Anterior cingulate cortex (tissue), 58 donors: ENCODE measurements at places on chromosomes 13 and 19.

- no peak for DNase-seq
These were observed 307.1 kb upstream of the ZNF507 start for GRCh38 chr19:32038021-32038920.

DNA sequence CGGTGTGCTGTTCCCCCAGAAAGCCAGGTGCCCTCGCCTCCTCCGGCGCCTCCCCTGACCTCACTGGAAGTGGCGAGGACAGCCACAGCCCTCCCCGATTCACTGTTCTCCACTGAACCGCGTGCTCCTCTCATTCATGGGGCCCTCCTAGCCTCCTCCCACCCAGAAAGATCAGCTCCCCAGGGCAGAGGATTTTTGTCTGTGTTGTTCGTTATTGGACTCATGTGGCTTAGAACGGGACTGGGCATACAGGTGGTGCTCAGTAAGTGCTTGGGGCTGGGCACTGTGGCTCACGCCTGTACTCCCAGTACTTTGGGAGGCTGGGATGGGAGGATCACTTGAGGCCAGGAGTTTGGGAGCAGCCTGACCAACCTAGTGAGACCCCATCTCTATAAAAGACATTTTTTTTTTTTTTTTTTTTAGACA is 3.8 kb downstream of the PRTN3 start:
- DNase-seq = no peak

GRCh38 chr19:38047049-38047438 is 140.0 kb downstream of the SIPA1L3 start:
- no peak for DNase-seq

DNA sequence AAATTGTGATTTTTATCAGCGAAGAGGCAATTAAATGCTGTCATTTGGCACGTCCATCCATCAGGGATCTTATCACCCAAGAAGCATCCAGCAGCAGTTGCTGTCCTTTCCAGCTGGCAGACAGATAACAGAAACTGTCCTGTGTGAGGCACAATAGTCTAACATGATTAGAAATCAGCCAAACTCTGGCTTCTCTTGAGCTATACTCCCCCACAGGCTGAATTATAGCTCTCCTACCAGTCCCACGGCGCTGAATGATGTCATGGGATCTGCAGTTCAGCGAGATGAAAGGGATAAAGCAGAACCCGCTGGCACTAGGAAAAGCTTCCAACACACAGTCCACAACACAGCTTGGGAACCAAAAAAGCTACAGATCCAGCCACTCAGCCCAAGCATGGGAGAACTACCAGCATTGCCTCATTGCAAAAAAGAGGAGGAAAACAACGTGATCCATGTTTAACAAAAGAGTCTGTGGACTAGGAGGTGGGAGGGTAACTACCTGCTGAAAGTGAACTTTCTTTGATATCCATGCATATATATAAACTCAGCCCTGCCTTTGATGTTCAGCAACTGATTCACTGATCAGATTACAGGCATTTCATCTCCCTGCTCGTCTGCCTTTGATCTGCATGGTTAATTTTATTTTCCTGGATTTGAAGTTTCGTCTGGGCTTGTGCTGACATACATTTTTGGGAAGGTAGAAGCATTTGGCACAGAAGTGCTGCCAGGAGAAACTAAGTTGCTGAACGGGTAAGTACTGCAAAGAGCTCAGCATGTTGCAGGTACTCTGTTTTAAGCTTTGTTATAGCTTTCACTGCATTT is at the start of gene TNFRSF19:
Gene TNFRSF19, plus strand, starts transcription at position 314 of the 822 bp plus-strand sequence. CDS start 19,772 bp downstream, outside the sequence.
- no peak for DNase-seq

DNA sequence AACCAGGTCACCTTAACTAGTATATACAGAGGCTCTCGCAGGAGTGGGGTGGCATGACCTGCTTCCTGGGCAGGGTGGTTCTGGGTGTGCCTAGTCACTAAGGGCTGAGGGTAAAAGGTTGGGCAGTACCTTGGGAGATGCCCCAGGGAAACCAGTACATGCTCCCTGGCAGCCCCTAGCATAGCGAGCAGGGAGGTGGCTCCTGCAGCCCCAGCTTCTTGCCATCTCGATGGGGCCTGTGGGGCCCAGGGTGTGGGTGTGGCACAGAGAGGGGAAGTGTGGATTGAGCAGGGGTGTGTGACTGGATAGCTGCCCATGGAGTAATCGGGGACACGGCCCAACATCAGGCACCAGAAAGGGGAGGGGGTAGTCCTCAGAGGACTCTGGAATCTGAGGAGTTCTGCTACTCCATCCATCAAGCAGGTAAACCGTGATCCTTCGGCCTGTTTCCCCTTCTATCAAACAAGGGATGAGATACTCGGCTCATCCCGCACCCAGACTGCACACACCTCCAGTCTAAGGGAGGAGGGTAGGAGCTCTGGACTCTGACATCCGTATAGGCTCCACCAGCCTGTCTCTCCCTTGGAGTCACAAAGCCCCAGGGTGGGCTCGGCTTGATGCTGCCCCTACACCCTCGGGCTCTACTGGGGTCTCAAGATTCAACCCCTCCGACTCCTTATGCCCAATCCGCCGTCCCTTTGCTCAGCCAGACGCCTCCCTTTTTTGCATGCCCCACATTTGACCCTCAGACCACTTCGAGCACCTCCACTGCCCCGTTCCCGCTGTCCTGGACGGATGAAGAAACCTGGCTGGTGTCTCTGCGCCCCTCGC is 1.1 kb downstream of the ZBTB45 start:
- no peak for DNase-seq

- no peak for DNase-seq
These were observed 79.2 kb downstream of the SLAIN1 start for GRCh38 chr13:77776704-77777103.

DNA sequence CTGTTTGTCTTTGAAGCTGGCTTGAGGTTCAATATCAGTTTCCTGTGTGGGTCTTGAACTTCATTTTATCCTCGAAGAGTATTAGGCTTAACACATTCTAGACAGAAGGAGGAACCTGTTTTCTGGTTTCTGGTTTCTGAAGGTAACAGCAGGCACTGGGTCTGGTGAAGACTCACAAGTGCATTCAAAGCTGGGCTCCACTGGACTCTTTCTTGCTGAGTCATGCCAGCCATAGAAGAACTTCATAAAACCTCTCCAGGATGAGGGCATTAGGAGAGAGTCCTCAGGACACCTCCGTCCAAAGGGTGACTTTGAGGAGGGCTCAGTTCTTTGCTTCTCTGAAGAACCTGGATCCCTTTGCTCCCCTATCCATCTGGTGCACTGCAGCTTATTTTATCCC is 668.6 kb upstream of the SLC10A2 start:
- DNase-seq = no peak

- DNase-seq = peak; percentile 11
These were observed 1.2 kb downstream of the RABAC1 start for GRCh38 chr19:41957838-41958366.

DNA sequence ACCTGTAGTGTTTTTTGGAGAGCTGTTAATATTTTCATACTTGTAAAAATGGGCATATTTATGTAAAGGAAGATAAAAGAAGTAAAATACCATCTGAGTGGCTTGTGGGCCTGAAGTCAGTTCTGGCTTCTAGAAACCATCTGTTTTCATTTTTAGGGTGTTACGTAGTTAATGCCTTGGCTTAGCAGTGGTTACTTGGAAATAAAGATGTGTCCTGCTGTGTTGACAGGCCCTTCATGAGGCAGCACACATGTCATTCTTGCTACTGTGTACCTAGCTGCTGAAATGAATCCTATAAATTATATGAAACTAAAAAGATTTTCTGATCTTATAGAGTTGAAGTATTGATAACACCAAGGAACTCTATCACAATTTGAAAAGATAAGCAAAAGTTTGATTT is 16.0 kb downstream of the ILF3 start:
- no peak for DNase-seq

DNA sequence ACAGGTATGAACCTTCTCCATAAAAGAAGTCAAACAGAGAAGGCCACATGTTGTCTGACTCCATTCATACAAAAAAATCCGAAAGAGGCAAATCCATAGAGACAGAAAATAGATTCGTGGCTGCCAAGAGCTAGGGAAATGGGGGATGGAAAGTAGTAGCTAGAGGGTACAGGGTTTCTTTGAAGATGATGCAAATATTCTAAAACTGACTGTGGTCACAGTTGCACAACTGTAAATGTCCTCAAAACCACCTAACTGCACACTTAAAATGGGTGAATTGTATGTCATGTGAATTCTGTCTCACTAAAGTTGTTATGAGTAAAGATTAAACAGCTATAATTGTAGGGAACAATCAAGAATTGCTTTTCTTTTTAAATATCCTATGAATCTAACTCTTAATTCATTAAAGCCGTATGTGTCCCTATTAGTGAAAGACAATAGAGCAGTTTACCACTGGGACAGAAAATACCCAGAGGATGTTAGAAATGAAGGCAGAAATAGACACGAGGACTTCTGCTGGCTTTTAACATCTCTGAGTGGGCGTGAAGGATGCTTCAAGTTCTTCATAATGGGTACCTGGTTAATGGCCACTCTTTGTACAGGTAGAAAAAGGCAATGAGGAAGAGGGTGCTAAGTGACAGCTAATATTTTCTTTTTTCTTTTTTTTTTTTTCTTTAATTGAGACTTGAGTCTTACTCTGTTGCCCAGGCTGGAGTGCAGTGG is 21.2 kb downstream of the INSR start:
- DNase-seq = no peak

- no peak for DNase-seq
These were observed 36.5 kb upstream of the MRI1 start for GRCh38 chr19:13727798-13728197.

DNA sequence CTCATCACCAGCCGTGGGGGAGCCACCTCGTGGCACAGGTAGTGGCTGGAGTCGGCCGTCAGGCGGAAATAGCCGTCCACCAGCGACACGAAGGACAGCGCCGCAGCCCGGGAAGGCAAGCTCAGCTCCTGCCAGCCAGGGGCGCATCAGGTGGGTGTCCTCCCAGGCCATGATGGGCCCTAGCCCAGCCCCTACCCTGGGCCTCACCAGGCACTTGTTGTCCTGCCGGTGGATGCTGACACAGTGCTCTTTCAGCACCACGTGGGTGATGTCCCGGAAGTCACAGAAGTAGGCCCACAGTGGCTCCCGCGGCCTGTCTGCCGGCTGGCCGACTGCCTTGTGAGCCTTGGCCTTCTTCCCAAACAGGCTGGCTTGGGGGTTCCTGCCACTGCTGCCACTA is 15.7 kb downstream of the TYK2 start:
- no peak for DNase-seq

DNA sequence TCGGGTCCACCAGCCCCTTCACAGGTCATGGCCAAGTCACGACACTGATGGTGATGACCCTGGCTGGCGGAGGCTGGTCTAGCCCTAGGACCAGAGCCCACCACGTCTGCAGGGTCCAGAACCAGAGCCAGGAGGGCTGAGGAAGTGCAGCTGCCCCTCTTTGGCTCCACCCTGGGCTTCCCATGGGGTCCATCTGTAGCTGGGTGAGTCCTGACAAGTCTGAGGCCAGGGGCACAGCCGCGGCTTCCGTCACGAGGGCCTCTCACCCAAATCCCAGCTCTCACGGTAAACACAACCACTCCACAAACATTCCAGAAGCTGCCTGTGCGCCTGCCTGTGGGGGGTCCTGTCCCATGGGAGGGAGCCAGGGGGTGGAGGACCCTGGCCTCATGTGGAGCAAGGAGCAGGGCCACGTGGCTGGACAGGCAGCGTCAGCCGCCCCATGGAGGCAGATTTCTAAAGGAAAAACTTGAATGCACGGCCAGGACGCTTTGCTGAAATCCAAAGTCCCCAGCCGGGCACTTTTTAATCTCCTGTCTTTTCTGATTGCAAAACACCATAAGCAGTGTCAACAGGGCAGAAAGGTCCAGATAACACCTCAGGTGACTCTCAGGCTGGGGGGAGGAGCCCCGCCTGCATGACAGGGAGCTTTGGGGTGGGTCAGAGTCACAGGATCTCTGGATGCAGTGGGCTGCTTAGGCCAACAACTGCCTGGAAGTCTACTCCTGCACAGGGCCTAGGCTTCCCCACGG is 29.9 kb downstream of the CEBPG start:
- no peak for DNase-seq

- peak; percentile 27 for DNase-seq
These were observed 3.3 kb downstream of the GYS1 start for GRCh38 chr19:48989701-48990291.

DNA sequence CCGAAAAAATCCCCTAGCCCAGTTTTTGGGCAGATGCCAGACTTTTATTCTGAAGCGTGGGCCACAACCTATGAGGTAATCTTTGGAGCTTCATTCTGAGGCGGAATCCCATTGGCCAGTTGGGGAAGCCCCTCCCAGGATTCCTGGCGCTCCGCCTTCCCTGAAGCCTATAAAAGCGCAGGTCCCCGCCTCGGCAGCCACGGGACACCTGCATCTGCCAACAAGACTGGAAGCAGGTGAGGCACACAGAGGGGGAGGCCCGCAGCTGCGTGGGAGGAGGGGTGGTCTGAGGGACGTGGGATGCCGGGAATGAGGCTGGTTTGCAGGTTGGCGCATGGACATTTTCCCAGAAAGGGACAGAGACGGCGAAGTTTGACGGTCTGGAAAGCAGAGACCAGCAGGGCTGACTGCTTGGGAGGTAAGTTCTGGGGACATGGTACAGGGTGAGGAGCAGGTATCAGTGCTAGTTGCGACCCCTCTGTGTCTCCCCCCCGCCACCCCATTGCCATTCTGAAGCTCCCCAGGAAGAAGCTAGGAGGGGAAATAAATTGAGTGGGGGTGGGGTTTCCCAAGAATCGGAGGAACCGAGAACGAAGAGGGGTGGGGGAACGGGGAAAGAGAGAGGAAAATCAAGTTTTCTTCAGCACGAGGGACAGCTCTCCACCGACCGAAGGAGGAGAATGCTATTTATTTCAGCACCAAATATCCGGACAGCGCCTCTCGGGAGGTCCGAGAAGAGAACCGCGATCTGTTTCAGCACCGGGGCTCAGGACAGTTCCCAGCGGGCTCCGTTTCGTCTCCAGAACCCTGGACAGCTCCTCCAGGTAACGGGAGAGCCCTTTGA is 22.4 kb upstream of the FEM1A start:
- peak; percentile 72 for DNase-seq

DNA sequence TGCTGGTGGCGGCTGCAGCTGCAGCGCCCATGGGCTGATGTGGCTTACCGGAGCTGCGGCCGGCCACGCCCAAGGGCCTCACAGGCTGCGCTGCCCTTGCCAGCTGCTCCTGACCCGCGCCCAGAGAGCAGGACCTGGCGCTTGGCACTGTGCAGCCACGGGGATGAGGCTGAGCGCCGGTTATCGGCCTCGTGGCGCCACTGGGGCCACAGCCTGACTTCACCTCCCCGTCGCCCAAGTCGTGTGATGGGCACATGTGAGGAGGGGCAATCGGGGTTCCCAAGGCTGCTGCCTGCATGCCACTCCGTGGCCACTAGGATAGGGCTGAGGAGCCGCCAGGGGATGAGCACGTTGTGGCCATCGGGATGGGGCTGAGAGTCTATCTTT is 77.2 kb upstream of the PABPC3 start:
- DNase-seq = no peak
